ENCODE measurements at places on chromosomes 7 and 10.
A peak's percentile ranks its signal among the peaks of the same experiment; 100 is the strongest.

DNA sequence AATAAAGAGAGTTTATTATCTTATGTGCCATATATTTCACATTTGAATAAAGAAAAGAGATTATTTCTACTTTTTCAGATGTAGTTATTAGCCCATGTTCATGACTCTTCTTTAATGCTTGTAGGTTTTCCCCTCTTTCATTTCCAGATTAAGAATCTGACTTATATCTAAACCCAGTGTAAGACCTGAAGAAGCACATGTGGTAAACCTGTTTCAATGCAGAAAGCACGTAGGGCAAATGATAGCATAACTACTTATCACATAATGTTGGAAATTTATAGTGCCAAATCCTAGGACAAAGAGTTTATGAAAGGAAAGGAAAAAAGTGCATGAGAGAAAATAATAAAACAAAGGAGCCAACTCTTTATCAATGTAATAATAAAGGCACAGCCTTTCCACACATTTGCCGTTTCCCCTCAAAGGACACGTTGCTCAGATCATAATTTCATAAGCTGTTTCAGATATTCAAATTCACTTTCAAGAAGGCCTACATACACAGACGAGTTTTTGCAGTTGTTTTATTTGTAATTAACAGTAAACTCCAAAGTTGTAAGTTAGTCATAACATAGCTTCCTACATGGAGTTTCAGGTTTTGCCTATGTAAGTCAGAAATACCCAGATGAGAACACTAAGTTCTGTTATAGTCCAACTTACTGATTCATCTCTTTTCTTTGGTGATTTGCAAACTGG is 88.8 kb upstream of the MDFIC start:
- DNase-seq = no peak

DNA sequence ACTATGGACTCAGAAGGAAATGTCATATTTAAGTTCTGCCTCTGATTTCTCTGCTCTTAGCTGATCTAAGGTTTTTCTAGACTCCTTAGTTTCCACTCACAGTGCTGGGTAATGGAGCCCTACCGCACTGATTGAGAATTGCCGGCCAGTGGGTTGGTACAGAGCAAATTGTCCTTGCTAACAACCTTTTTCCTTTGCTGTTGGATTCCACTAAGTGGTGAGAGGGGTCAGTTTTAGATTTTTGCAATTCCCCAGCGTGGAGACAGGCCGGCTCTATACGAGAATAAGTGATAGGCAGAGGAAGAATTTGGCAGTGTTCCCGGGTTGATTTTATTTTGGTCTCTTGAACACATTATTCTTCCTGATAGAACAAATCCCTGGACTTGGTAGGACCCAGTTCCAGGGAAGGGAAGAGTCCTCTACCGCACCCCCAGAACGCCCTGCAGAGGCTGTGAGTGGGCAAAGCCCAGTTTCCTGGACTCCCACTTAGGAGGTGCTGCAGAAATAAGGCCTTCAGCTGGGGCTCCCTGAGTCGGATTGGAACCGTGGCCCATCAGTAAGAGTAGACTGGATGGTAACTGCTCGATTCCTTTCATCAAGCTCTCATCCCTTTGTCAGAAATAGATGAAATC is 3.0 kb upstream of the NRP1 start:
- DNase-seq = peak; percentile 14

DNA sequence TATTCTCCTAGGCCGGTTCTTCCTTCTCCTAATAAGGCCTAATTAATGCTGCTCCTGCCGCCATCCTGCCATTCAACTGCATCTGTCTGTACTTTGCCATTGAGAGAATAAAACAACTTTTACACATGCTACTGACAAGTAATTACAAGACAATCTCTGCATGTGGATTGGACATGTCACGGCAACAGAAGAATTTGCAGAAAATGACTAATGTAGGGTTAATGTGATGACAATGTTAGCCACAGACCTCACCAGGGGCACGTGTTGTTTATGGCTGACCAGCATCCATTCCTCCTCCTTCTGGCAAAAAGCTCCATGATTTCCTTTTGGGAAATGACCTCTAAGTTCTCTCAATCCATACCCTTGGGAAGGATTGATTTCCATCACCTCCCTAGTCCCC is 58.0 kb downstream of the NEBL start:
- no peak for DNase-seq

DNA sequence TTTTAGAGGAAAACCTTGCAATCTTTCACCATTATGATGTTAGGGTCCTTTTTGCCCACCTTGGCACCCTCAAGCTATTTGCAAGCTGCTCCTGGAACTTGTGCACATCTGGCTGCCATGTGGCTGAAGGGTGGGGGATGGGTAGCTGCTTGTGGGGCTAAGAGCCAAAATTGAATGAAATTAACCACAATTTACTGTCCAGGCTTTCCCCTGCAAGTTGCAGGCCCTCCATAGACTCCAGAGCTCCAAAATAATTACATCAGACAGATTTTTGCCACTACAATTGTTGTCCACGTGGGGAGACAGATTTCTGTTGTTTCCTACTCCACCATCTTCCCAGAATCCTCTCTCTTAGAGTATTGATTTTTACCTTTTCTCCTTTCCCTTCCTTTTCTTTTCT is 19.1 kb downstream of the PI4K2A start:
- no peak for DNase-seq

- no peak for DNase-seq
Observed at GRCh38 chr10:77244746-77245145, 392.9 kb downstream of the KCNMA1 start.

DNA sequence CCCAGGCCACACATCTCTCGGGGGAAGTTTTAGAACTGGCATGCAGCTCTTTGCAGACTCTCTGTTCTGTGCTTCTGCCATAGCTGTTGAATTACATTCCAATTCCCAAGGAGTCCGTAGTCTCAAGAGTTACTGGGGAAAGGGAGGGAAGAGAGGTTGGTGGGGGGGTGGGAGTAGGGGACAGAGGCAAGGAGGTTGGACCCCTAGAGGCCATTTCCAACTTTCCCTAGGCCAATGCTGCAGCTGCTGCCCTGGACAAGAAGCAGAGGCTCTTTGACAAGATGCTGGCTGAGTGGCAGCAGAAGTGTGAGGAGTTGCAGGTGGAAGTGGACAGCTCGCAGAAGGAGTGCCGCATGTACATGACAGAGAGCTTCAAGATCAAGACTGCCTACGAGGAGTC is 23.8 kb downstream of the MYH16 start:
- DNase-seq = no peak

DNA sequence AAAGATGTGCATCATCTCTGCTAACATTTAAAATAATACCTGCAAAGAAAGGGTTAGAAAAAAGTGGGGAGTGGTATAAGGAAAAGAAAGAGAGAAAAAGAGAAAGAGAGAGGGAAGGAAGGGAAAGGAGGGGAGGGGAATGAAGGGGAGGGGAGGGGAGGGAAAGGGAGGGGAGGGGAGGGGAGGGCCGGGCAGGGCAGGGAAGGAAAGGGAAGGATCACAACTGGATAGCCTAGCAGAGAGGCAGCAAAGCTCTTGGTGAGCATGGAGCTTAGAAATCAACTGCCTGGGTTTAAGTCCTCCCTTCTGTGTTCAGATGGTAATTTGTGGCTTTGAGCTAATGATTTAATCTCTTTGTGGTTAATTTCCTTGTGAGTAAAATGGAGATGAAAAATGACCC is 5.4 kb upstream of the FAM237B start:
- no peak for DNase-seq

DNA sequence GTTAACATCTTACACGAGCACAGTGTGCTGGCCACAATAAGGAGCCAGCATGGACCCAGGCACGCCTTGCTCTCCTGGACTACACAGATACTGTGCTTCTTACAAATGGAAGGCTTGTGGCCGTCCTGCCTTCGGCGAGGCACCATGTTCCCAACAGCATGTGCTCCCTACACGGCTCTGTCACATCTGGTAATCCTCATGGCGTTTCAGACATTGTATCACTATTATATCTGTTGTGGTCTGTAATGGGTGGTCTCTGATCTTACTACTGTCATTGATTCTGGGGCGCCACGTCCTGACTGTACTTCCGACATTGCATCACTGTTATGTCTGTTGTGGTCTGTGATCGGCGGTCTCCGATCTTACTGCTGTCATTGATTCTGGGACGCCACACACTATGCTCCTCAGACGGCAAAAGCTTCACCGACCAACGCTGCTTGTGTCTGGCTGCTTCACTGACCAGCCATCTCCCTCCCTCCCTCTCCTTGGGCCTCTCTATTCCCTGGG is 195.4 kb downstream of the MAD1L1 start:
- no peak for DNase-seq

- DNase-seq = peak; percentile 48
Observed at GRCh38 chr7:124784879-124785818, 19.6 kb upstream of the GPR37 start.

- DNase-seq = no peak
Observed at GRCh38 chr7:24926623-24927524, 53.1 kb downstream of the OSBPL3 start.

GRCh38 chr10:125700355-125700911 is 17.5 kb upstream of the TEX36 start:
- no peak for DNase-seq

GRCh38 chr10:92142512-92142911 is 148.4 kb downstream of the CPEB3 start:
- DNase-seq = no peak

GRCh38 chr10:51937308-51938140 is 238.1 kb upstream of the CSTF2T start:
- no peak for DNase-seq

- DNase-seq = no peak
Observed at GRCh38 chr10:71739358-71739900, 19.9 kb upstream of the C10orf105 start.

DNA sequence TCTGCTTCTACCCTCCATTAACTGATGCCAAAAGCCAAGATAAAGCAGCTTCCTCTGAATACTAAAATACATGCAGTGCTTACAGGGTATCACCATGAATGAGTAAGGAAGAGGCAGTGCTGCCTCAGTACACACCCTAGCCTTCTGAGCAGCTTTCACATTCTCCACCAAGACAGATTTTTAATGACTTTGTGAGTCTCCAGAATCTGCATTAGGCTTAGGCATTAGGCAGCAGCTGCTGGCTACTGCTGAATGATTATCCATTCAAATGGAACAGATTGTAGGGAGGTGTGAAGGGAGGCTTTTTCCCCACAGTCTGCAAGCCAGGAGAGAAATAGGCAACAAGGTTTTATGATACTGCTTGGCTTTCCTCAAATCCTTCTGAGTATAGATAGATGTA is 1226.7 kb upstream of the LRRN3 start:
- peak; percentile 58 for DNase-seq

- no peak for DNase-seq
Observed at GRCh38 chr7:91285696-91286355, 21.6 kb downstream of the FZD1 start.

DNA sequence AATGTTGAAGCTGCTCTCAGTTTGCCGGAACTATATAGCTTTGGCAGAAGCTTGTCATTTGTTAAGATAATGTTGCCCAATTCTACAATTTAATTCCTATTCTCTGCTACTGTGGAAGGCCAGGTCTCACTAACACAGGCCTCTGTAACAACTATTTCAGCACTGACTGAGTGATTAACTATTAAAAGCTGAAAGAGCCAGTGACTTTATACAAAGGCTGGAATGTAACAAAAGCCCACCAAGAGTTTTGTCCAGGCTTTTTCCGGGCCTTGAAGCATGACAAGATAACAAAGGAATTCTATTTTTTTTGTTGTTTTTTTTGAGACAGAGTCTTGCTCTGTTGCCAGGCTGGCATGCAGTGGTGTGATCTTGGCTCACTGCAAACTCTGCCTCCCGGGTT is 795.6 kb downstream of the PHTF2 start:
- no peak for DNase-seq

DNA sequence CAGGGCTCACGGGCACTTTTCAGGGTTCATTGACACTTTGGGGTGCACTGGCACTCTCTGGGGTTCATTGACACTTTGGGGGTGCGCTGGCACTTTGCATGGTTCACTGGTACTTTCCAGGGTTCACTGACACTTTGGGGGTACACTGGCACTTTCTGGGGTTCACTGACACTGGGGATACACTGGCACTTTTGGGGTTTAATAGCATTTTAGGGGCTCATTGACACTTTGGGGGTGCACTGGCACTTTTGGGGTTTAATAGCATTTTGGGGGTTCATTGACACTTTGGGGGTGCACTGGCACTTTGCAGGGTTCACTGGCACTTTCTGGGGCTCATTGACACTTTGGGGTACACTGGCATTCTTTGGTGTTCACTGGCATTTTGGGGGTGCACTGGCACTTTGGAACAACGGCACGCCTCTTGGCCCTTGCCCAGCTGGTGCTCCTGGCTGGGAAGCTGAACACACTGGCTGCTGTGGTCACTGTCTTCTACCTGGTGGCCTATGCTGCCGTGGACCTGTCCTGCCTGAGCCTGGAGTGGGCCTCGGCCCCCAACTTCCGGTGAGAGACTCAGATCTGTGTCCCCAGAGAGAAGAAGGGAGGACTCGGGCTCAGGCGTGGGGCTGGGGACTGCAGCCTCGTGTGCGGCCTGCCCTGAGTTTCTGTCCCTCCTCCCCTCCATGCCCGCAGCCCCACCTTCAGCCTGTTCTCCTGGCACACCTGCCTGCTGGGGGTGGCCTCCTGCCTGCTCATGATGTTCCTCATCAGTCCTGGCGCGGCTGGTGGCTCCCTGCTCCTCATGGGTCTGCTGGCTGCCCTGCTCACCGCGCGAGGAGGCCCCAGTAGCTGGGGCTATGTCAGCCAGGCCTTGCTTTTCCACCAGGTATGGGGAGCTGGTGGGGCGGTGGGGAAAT is 6.2 kb upstream of the TRIP6 start:
- no peak for DNase-seq

- no peak for DNase-seq
Observed at GRCh38 chr7:48101352-48101751, 12.3 kb downstream of the UPP1 start.

- DNase-seq = no peak
Observed at GRCh38 chr7:111255576-111255975, 164.6 kb downstream of the LRRN3 start.

DNA sequence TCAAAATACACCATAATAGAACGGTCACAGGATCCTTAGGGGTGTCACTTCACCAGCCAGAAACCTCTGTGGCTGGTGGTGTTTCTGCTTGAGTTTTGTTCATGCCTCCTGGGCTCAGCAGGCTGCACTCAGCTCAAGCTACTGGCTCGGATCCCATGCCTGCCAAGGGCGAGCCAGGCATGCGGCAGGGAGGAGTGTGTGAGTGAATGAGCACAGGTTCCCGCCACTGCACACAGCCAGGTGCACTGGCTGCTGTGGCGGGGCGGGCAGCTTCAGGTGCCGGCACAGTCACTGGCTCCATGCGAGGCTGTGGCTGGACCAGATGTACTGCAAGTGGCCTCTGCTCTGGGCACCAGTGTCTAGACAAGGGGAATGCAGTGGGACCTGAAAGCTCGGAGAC is 29.5 kb downstream of the CLDN12 start:
- DNase-seq = no peak

GRCh38 chr7:80134115-80134535 is 506 bp upstream of the GNAI1 start:
- DNase-seq = no peak

GRCh38 chr10:5534880-5535856 is 10.4 kb downstream of the CALML3 start:
- no peak for DNase-seq
